ENCODE measurements at places on chromosomes 4 and X.

GRCh38 chr4:159014859-159015258 lies 88.0 kb upstream of the RAPGEF2 start:
- DNase-seq: no peak

- no peak for DNase-seq
Observed at GRCh38 chr4:139907001-139907809, 241.6 kb downstream of the MGST2 start.

DNA sequence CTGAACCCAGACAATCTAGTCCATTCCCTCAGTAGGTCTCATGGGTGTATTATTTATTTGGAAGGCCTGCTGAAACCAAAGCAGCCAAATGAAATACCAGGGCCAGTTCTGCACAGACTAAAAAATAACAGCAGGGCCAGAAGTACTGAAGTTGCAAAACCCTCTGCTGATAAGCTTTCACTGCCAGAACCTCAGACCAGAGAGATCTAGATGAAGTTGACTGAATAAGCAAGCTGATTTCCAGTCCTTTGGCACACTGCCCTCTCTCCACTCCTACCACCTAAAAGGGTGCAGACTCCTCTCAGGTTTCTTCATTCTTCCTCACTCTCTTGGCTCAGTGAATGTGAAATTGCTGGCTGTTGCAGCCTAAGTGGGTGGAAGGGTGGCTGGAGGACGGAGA lies 276.7 kb upstream of the KLF3 start:
- DNase-seq: no peak

DNA sequence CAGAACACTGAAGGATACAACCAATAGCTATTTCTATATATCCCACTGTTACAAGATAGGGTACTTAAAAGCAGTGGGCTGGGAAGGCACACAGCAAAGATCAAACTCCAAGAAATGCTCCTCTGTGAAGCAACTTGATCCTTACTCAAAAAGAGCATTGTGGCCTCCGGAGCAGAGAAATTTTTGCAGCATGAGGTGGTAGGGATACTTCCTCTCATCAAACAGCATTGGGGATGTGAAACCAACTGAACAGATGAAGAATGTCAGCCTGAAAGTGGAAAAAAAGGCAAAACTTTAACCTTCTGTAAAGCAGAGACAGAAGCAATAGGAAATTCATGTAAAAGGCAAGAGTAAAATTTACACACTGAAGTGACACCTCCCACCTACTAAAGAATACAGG lies 92.2 kb downstream of the HUWE1 start:
- DNase-seq: no peak

GRCh38 chrX:46630141-46630540 lies 56.6 kb downstream of the CHST7 start:
- DNase-seq: no peak

All from activated CD4-positive, alpha-beta T cell treated with anti-CD3 and anti-CD28 coated beads for 36 hours (primary cell).